AG09319 (cell line): ENCODE measurements at places on chromosomes 4 and X.

GRCh38 chr4:68396756-68397155 lies 46.9 kb upstream of the YTHDC1 start:
- DNase-seq, result no peak

- no peak for DNase-seq
Observed at GRCh38 chr4:15756361-15756861, 21.7 kb upstream of the CD38 start.

DNA sequence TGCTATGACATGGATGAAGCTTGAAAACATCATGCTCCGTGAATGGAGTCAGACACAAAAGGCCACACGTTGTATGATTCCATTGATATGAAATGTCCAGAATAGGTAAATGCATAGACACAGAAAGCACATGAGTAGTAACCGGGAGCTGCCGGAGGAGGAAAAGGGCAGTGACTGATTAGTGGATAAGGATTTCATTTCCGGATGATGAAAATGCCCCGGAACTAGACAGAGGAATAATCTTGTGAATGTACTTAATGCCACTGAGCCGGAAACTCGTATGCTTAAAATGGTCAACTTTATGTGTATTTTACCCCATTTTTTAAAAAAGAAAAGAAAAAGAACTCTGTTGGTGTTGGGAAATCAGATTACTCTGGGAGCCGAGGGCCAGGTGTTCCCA lies 112.7 kb upstream of the FAM9B start:
- no peak for DNase-seq

GRCh38 chr4:54678826-54679225 lies 21.1 kb downstream of the KIT start:
- no peak for DNase-seq

GRCh38 chr4:113088050-113088449 lies 38.6 kb downstream of the ANK2 start:
- DNase-seq, result no peak

DNA sequence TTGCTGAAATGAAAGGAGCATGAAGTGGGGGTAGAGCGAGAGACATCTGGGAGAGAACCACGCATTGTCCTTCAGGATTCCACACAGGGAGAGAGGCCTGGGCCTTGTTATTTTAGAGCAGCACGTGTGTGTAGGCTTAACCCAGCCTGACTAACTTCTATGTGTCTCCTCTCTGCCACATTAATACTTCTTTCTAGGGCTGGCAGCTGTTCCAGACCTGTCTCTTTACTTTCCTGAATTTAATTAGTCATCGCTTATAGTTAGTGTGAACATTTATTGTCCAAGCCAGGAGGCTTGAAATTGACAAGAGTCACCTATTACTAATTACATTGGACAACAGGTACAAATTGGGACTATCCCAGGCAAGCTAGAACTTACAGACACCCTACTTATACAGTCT lies 51.3 kb downstream of the SMAD1 start:
- DNase-seq, result no peak

- DNase-seq, result no peak
Observed at GRCh38 chr4:99821918-99822503, 5.4 kb downstream of the DAPP1 start.

GRCh38 chr4:94171616-94172015 lies 36.0 kb upstream of the SMARCAD1 start:
- no peak for DNase-seq

DNA sequence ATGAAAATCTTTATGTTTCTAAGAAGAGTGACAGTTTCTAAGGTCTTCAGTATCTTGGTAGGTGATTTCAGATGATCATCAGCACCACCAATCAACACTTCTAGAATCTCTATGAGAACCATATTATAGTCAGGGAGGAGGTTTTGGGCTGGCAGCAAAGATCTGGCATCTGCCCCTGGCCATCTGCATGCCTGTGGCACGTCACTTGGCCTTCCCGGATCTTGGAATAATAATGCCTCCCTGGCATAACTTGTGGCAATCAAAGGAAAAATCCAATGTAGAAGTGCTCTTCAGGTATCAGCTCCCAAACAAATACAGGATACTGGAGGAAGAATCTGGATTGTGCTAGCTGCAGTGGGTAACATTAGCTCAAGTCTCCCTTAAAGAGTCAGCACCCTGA lies 57.3 kb downstream of the RASL11B start:
- DNase-seq, result no peak

GRCh38 chr4:15918484-15919129 lies 19.9 kb downstream of the FGFBP1 start:
- DNase-seq, result no peak

GRCh38 chrX:43269201-43269600 lies 386.9 kb upstream of the MAOA start:
- no peak for DNase-seq

DNA sequence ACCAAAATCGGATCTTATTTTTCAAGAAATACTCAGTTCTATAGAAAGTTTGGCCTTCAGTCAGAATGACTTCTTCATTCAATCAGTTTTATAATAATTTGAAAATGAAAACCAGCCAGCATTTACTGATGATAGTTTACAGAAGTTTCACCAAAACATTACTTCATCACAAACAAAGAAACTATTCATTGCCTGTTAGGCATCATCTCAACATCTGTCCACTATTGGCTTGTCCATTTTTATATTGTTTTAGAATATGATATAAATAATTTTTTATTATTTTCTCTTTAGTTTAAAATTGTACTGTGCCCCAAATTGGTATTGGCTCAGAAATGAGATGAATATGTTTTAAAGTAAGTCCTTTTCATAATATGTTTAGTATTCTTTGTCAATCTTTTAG lies 38.4 kb downstream of the FAT4 start:
- DNase-seq, result no peak

GRCh38 chr4:94849901-94850300 lies 92.1 kb downstream of the BMPR1B start:
- no peak for DNase-seq

- no peak for DNase-seq
Observed at GRCh38 chr4:79872738-79873137, 200.3 kb downstream of the ANTXR2 start.

- DNase-seq, result no peak
Observed at GRCh38 chr4:38490753-38491446, 173.1 kb upstream of the KLF3 start.

GRCh38 chrX:79704325-79704724 lies 310.2 kb upstream of the TBX22 start:
- no peak for DNase-seq

DNA sequence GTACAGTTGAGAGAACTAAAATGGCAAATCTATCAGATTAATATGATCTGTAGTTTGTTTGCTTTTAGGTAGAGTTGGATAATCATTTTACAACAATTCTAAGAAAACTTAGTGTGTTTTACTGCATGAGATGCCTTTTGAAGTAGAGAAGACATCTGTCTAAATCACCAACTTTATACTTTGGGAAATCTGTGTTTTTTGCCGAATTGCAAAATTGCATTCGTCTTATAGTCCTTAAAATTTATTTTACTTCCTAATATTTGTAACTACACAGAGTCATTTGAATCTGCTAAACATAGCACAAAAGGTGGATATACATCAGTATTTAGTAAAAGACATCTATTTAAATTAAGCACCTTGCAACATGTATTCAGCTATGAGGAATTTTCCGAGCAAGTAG lies 100.0 kb downstream of the CCSER1 start:
- no peak for DNase-seq

DNA sequence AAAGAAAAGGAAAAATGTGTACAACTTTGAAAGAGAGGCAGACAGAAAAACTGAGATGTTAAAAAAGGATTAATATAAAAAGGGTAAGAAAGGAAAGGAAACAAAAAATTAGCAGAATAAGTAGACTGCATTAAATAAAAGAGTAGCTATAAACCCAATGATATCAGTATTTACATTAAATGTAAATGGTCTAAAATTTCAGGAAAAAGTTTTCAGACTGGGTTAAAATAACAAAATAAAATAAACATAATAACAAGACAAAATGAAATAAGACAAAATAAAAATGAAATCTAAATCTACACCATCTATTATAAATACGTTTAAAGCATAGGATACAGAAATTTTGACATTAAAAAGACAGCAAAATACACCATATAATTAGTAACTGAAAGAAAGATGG lies 199.0 kb downstream of the HTR2C start:
- no peak for DNase-seq

- DNase-seq, result no peak
Observed at GRCh38 chrX:127782904-127783303, 269.3 kb downstream of the ACTRT1 start.

DNA sequence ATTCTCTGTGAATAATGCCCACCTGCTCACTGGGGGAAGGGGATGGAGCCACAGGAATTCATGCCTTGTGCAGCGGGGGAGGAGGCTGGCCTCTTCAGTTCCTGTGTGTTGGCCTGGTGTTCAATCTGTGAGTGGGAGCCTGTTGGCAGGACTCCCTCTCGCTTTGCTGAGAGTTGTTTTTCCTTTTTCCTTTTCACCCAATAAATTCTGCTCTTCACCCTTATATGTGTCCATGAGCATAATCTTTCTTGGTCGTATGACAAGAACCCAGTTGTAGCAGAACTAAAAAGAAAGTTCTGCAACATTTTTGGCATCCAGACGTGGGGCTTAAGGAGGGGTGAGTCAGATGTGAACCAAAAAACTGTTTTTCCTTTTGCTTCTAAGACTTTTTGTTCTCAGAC lies 235.2 kb upstream of the HDX start:
- DNase-seq, result no peak

DNA sequence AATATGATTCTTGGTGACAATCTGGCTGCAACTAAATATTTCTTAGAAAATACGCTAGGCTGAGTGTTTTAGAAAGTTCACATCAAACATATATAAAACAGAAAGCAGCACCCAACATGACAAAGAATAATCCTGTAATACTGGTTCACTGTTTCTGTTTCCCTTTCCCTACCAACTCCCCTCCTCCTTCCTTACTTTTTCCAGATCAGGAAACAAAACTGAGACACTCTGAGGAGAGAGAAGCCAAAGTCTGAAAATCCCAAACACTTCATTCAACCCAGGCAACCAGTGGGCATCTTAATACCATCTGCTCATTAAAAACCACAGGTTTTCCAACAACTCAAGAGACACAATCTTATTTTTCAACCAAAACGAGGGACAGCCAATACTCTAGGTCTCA lies 160.4 kb upstream of the MAP3K15 start:
- DNase-seq, result no peak

DNA sequence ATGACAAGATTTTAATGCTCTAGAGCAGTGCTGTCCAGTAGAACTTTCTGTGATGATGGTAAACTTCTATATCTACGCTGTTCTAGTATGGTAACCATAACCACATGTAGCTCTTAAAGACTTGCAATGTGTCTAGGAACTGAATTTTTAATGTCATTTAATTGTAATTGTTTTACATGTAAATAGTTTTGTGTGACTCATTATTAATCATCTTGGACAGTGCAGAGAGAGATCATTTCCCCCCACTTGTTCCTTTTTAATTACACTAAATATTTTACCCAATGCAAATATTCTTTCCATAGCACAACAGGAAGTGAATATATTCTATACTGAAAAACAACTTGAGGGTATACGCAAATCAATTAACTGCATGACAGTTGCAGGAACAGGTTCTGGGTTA lies 5.8 kb downstream of the ATG4A start:
- DNase-seq, result no peak
